Adrenal gland (tissue), 19 donors: ENCODE measurements at places on chromosomes 1 and 21. TPM values are rescaled to one million over a fixed set of nuclear protein-coding genes. Genes with fewer than 3 reads are reported as not detected.

GRCh38 chr1:167627865-167628641, 2.0 kb upstream of the RCSD1 start:
- peaks cover 18% of the 10 kb centered on the region for H3K4me1 ChIP-seq
- no peak for DNase-seq
- H3K27me3 ChIP-seq, result no peaks in the 10 kb centered on the region
- H3K36me3 ChIP-seq, result no peaks in the 10 kb centered on the region

The CMPK1 gene
- 64.7 TPM for total RNA-seq

The ASAP3 gene
- total RNA-seq, result 67.8 TPM

The ASCL5 gene
- not detected for total RNA-seq

The NBPF19 gene
- total RNA-seq, result 7.0 TPM

The RBM15 gene
- 22.4 TPM for total RNA-seq

- H3K4me3 ChIP-seq, result no peak overlapping the region
- H3K4me1 ChIP-seq, result no peaks in the 10 kb centered on the region
- H3K36me3 ChIP-seq, result no peaks in the 10 kb centered on the region
- DNase-seq, result no peak
Measured at GRCh38 chr1:47781171-47781959, 215.8 kb downstream of the TRABD2B start.

GRCh38 chr1:190478149-190479049, 735 bp upstream of the BRINP3 start:
- no peak overlapping the region for H3K27ac ChIP-seq
- no peak for DNase-seq
- no peaks in the 10 kb centered on the region for H3K36me3 ChIP-seq
- no peak overlapping the region for H3K4me3 ChIP-seq
- H3K4me1 ChIP-seq, result peaks cover 7% of the 10 kb centered on the region

- H3K36me3 ChIP-seq, result no peaks in the 10 kb centered on the region
- H3K4me3 ChIP-seq, result no peak overlapping the region
- no peak overlapping the region for H3K27ac ChIP-seq
- no peak for DNase-seq
- H3K4me1 ChIP-seq, result no peaks in the 10 kb centered on the region
- H3K27me3 ChIP-seq, result no peaks in the 10 kb centered on the region
Measured at GRCh38 chr1:180896161-180896560, 16.5 kb upstream of the KIAA1614 start.

DNA sequence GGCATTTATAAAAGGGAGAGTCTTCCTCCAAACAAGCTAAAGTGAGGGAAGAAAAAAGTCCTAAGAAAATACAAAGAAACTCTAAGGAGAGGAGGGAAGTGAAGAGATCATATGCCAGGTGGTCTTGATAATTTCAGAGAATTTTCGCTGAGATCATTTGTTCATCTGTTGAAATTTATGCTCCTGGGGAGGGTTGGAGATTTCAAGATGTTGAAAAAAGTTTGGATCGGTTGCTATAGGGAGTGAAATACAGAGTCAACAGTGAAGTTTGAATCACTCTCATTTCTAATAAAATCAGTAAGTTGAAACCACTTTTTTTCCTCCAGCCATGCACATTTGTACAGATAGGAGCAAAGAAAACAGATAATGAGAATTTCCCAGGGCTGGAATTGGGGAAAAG, 299.1 kb upstream of the ADAMTS5 start:
- H3K4me3 ChIP-seq, result no peak overlapping the region
- DNase-seq, result no peak
- H3K27ac ChIP-seq, result no peak overlapping the region
- H3K27me3 ChIP-seq, result no peaks in the 10 kb centered on the region
- H3K36me3 ChIP-seq, result no peaks in the 10 kb centered on the region

DNA sequence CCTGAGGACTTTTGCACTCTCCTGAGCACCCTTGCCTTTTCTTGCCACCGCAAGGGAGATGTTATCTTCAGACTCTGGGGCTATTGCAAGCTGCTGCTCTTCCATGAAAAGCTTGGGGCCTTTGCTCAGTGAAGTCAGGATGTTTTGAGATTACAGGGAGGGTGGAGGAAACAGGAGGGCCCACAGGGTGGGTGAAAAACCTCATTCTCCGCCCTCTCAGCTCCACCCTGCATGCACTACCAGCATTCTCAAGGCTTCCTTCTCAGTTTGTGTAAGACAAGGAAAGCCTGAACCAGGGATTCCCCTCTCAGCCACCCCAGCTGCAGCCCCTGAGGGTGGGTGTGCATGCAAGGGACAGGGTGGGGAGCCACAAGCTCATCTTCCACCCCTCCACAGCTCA, 25.8 kb upstream of the ZNF648 start:
- H3K27me3 ChIP-seq, result no peaks in the 10 kb centered on the region
- H3K4me3 ChIP-seq, result no peak overlapping the region
- H3K36me3 ChIP-seq, result no peaks in the 10 kb centered on the region
- H3K27ac ChIP-seq, result no peak overlapping the region
- H3K4me1 ChIP-seq, result no peaks in the 10 kb centered on the region

DNA sequence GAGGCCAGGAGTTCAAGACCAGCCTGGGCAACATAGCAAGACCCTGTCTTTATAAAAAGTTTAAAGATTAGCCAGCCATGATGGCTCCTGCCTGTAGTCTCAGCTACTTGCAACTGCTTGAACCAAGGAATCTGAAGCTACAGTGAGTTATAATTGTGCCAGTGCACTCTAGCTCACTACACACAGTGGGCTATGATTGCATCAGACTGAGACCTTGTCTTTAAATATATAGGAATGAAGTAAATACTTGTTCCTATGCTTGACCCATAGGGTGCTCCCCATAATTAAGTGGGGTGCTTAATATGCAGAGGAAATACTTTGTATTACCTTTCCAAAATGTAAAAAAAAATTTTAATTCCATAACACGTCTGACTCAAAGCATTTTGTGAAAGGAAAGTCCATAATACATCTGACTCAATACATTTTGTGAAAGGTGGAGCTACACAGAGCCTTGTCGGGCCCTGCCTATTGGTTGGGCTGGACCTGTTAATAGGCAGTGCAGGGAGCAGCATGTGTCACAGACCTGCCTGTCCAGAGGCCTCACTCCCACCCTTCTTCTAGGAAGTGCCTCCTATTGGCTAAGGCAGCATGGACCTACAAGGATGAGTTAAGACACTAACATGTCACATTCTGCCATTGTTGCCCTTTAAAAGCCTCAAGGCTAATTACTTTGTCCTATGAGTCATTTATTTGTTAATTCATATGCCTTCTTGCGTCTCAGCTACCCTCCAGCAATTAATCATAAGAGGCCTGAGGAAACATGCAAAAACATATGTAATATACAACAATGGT, 33.6 kb downstream of the CD58 start:
- H3K36me3 ChIP-seq, result no peaks in the 10 kb centered on the region
- H3K4me1 ChIP-seq, result peaks cover 13% of the 10 kb centered on the region
- H3K4me3 ChIP-seq, result no peak overlapping the region
- no peak overlapping the region for H3K27ac ChIP-seq

DNA sequence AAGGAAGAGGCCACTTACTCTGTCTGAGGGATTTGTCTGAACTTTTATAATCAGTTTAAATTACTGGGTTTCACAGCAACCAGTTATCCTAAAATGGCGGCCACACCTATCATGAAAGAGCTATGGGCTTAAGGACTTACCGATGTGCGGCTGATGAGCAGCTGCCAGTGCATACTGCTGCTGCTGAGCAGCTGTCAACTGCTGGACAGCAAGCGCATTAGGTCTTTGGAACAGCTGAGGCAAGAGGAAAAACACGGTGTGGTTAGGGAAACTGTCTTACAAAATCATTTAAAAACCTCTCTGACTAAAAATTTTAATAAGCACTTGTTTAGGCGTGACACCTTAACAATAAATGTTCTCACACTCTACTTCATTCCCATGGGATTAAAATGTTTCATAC, 72.6 kb upstream of the SDC3 start:
- H3K27me3 ChIP-seq, result no peaks in the 10 kb centered on the region
- H3K36me3 ChIP-seq, result peaks cover 28% of the 10 kb centered on the region
- no peak for DNase-seq
- H3K27ac ChIP-seq, result no peak overlapping the region

- no peak overlapping the region for H3K4me3 ChIP-seq
- peaks cover 12% of the 10 kb centered on the region for H3K4me1 ChIP-seq
- no peak for DNase-seq
- no peak overlapping the region for H3K27ac ChIP-seq
- H3K36me3 ChIP-seq, result no peaks in the 10 kb centered on the region
- no peaks in the 10 kb centered on the region for H3K27me3 ChIP-seq
Measured at GRCh38 chr1:184562806-184563205, 176.0 kb downstream of the C1orf21 start.

DNA sequence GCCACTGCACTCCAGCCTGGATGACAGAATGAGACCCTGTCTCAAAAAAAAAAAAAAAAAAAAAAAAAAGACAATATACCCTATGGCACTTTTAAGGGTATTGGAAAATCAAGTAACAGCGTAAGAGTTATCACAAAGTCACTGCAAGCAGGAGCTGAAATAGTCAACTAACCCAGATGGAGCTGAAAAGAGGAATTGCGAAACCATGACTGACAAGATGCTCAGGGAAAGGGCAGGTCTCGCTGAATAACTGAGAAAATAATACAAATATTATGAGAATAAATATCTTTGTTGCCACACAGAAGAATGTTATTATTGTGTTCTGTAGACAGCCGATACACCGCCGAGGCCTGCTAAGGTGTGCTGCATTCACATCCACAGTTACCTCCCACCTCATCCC, 17.8 kb downstream of the HLCS start:
- no peak overlapping the region for H3K27ac ChIP-seq
- no peak overlapping the region for H3K4me3 ChIP-seq
- H3K4me1 ChIP-seq, result no peaks in the 10 kb centered on the region
- no peak for DNase-seq

GRCh38 chr1:179447489-179447888, 81.7 kb downstream of the AXDND1 start:
- no peak overlapping the region for H3K4me3 ChIP-seq
- H3K27me3 ChIP-seq, result no peaks in the 10 kb centered on the region
- no peaks in the 10 kb centered on the region for H3K36me3 ChIP-seq
- DNase-seq, result no peak

- H3K4me1 ChIP-seq, result peaks cover under 1% of the 10 kb centered on the region
- no peak overlapping the region for H3K4me3 ChIP-seq
- no peaks in the 10 kb centered on the region for H3K36me3 ChIP-seq
Measured at GRCh38 chr1:85582687-85583591, 2.4 kb downstream of the CCN1 start.

DNA sequence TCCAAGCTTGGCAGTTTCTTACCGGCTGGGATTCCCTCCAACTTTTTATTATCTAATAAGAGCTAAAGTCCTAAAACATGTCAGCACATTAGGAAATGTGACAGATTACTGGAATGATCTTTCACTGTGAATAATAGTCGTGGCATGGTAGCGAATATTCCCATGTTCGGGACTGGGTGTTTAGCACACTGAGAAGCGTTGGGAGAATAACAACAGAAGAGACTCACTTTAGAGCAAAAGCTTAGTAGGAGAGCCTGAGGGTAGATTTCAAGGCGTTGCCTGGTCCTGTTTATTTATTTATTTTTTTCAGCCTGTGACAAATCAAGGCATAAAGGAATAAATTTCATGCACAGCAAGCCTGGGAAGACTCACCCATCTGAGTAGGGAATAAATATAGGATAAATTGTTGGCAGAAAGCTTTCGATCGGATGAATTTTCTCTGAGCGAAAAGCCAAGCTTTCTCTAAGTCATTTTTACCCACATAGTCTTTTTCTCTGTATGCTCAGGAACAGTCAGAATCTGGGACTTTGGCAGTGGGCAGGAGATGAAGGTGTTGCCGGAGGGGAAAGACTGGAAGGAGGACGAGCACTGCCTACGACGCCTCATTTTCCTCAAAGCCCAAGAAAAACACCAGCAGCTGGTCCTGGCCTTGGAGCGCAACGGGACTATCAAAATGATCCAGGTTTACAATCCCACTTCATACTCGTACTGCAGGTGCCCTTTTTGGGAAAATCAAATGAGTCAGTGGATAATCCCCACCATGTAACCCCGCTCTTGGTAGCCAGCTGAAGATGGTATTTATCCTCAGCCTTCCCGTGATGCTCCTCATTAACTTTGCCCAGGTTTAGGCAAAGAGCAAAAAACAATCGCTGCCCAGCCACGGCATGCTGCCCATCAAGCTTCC, 97.2 kb downstream of the WDR64 start:
- H3K4me3 ChIP-seq, result no peak overlapping the region
- no peaks in the 10 kb centered on the region for H3K36me3 ChIP-seq
- no peaks in the 10 kb centered on the region for H3K4me1 ChIP-seq
- no peak for DNase-seq

The KRTAP21-2 gene
- total RNA-seq, result not detected

The ZNF691 gene
- 7.8 TPM for total RNA-seq
